Panc1 (cell line): ENCODE measurements at places on chromosomes 16 and 17.

- DNase-seq = no peak
These were observed 50.6 kb downstream of the HS3ST3B1 start for GRCh38 chr17:14351493-14351892.

DNA sequence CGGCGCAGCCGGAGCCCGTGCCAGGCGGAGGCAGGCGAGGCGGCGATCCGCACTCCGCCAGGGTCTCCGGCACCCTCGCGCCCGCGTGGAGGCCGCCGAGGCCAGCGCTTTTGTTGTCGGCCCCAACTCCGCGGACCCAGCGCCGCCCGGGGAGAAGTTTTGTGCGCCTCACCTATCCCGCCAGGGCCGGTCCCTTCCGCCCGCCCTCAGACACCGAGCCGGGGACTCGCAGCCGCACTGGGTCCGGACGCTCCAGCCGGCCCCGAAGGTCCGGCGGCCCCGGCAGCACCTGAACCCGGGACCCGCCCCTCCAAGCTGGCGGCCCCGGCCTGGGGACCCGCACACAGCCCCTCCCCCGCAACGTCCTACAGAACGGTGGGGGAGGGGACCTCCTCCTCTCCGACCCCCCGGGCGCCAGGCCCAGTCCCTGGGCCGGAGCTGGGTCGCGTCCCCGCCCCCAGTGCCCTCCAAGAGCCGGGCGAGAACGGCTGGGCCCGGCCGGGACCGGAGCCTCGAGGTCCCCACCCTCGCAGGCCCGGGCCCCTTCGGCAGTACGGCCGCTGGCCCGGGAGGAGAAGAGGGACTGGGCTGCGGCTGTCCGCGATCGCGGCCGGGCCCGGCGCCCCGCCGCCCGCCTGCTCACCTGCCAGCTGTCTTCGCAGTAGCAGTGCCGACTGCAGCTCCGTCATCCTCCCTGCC, 698 bp downstream of the UBE2G1 start:
- no peak for DNase-seq

GRCh38 chr16:81008505-81008789, 1.4 kb downstream of the CENPN start:
- DNase-seq = no peak

DNA sequence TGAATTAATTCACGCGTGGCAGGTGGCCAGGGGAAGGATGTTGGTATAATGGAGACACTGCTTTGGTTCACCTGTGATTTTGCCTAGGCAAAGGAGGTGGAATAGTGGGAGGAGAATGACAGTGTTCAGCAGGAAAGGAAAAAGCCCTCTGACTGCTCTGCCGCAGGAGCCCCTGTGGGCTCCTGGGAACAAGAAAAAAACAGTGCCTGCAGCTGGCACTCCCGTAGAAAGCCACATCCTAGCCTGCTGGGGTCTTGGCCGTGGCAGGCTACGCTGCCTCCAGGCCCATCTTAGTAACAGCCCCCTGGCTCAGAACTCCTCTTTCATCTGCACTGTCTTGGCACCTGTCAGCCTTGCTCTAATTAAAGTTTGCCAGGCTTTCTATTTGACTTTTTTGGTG, 20.6 kb downstream of the ADORA2B start:
- DNase-seq = no peak

DNA sequence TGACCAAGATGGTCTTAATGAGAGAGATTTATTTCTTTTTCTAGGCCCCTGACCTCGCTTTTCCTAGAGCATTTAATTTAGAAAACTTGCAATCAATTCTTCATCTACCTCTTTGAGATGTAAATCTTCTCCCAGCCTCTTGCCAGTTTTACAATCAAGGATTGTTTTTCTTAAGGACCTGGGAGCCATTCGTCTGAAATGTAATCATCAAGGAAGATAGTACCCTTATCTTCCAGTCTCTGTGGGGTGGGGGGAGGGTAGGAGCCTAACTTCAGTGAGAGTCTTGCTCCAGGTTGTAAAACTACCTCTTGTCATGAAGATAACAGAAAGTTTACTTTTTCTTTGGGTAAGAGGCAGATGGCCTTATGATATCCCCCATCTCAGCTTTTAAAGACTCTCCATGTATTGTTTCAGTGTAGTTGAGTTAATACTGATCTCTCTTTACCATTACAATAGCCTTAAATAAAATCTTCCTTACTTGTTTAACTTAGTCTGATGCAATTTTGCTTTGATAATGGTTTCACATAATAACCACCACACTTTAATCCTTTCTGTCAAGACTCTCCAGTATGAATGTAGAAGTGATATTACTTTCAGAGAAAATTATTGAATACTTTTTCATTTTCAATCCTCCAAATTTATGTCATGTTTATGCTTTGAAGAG, 110.2 kb upstream of the CPHXL start:
- DNase-seq = no peak

DNA sequence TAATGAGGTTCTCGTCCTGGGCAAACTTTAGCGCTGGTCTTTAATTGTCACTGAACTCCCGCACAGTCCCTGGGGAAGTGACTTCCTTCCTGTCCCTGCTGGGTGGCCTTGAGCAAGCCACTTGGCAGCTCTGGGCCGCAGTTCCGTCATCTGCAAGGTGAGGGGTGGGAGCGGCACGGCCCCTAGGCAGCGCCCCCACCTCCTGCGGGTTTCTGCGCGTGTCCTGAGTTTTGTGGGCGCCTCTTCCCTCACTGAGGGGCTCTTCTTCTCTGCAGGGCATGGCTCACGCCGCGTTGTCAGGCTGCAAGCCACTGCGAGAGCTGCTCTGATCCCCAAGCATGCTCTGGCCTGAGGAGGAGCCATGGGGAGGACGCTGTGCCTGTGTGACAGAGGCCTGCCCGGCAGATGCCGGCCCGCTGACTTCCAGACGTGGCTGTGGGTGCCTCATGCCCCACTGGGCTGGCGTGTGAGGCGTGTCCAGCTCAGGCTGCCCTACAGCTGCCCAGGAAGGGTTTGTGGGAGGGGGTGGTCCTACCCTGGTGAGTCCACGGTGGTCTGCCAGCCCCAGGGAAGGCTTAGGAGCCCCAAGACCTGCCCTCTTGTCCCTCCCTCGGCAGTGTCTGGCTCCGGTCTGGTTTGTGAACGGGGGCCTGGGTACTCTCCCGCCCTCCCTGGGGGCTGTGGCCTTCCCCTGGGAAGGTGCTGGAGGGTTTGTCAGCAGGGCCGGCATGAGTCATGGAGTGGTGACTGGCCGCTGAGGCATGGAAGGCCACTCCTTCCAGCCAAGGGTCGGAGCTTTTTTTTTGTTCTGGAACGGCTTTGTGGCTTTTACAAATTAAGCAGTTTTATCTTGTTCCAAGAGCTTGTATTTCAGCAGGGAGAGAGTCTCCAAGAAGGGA, 182.0 kb downstream of the SEC14L1 start:
- no peak for DNase-seq

- DNase-seq = no peak
These were observed 25.4 kb downstream of the RANBP10 start for GRCh38 chr16:67780847-67781564.

DNA sequence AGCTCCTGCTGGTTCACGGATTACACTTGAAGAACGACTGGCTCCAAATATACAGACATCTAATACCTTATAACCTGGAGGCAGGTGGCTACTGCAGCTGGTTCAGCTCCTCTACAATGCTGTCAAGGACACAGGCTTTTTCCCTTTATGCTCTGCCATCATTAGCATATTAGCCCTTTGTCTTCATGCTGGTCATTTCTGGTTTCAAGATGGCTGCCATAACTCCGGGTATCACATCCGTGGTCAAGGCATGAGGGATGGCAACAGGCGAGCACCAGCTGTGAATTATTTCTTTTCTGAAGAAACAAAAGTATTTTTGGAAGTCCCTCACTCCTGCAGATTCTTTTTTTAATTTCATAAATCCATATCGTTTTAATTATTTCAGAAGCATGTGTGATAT, 124.3 kb upstream of the MED13 start:
- no peak for DNase-seq

DNA sequence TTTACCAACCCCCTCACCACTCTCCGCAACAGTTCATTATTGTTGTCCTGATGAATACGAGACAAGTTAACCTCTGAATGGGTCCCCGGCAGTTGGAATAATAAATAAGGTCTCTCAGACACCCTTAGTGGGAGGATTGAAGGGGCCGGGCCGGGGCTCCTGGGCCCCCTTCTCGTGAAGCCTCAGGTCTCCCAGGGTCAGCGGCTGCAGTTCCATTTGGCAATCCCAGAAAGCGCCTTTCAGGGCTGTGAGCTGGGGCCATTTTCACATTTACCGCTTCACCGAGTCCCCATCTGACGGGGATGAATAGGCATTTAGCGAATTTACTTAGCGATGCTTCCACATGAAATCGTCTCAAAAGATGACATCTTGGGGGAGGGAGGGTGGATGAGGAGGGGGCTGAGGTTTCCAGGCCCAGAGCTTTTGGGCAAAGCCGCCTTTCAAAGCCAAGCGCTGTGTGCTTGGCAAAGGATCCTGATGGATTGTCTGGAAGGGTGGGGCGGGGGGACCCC, 309.8 kb downstream of the XYLT1 start:
- DNase-seq = no peak

GRCh38 chr17:7750321-7750821, 32.8 kb downstream of the DNAH2 start:
- DNase-seq = no peak

DNA sequence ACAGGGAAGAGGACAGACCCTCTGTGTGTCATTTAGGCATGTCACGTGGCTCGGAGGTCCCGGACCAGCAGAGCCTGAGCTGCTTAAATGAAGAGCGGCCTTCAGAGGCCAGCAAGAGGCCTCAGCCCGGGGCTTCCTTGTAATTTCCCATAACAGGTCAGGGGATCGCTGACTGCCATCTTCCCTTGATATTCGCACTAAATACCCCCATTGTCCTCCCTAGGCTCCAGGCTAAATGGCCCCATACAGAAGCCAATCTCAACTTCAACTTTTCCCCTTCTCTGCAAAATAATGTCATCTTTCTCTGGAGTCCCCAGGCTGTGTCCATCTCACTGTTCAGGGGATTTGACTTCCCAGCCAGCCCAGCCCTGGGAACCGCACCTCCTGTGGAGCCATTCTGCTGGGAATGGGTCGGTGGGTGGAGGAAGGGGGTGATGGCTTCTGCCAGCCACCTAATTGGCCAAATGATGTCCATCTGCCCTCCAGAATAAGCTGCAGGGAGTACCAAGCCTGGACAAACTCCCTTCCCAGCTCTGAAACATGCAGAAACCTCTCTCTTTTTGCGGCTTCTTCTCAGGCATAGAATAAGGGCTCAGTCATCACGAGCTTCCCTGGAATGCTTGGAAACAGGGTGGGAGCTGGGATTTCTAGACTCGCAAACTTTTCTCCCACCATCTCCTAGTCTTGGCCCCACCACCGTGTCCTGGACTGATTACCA, 129.9 kb downstream of the SDK2 start:
- DNase-seq = no peak

- no peak for DNase-seq
These were observed 422.8 kb downstream of the RBFOX1 start for GRCh38 chr16:7755347-7755882.

DNA sequence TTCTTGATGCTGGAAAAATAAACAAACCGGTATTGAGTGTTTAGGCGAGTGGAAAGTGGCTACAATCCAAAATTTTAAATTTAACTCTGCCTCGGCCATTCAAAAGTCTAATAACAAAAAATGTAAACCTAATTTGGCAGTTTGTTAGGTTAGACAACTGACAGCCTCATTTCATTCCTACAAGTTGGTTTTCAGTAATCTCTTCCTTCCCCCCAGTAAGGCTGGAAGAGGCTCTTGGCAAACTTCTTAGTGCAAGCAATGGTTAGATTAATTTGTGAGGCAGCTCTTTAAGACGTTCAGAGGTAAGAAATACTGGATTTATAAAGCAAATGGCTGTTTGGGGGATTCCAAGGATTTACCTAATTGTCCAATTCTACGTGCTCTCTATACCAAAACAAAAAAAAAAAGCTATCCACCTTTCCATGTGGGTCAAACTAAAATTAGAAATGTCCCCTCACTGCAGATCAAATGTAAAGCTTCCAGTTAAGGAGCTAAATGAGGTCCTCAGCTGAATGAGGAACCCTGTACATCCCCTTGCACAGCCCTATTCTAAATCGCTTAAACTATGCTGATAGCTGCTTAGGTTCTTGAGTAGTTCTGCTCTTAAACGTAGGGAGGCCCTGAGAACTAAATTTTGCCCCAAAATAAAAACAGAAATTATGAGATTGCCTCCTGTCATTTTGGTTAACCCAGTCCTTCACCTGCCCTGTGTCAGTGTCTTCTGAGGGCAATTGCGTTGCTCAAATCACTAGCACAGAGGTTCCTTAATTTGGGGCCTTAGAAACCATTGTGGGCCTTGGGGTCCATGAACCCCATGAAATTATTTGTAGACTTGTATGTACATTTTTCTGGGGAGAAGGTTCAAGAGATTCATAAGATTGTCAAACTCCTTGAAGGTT, 2.9 kb downstream of the HEXIM1 start:
- DNase-seq = no peak

GRCh38 chr17:51166987-51167931, 1.0 kb downstream of the NME2 start:
- DNase-seq = no peak

- peak; percentile 52 for DNase-seq
These were observed 2.3 kb upstream of the CCDC182 start for GRCh38 chr17:57747221-57748017.

- DNase-seq = no peak
These were observed 30.1 kb upstream of the ABCC1 start for GRCh38 chr16:15919331-15919730.

DNA sequence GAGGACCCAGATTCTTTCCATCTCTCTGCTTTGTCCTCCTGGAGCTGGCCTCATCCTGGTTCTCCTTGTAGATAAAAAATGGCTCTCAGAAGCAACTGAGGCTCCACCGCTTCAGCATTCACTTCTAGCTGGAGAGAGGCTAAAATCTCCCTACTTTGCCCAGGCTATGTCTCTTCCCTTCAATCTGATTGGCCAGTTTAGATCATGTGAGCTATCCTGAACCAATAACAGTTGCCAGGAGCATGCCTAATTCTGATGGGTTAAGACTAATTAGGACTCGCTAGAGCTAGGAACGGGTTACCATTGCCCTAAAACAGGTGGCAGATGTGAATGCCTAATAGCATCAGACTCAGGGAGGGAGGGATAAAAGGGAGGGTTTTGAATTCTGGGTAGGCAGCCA, 89.6 kb downstream of the GPR139 start:
- DNase-seq = no peak

DNA sequence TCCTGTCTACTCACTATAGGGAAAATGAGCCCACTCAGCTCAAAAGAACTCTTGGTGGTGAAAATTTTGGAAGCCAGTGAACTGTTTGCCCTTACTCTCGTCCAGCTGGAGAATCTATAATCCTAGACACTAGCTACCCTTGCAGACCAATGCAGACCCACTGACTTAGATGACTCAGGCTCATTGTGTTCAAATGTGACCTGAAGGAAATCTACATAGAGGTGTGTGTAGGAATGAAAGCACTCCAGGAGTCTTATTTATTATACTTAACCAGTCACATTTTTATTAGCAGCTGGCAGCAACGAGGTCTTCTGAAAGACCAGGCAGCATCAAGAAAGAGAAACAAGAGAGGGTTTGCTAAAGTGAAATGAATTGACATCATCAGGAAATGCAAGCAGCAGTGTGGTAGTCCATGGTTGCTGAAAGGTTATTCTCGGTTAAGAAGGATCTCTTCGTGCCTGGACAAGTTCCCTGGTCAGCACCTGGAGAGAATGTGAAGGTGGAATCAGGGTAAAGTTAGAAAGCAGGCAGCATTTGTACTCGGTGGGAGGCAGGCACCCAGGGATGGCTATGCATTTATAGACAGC, 1.4 kb downstream of the KRTAP29-1 start:
- no peak for DNase-seq

GRCh38 chr17:22171631-22172030, 479.3 kb downstream of the KCNJ18 start:
- DNase-seq = no peak
